Pancreas (tissue), 10 donors: ENCODE measurements at places on chromosomes 5 and 9. TPM values are rescaled to one million over a fixed set of nuclear protein-coding genes. Genes with fewer than 3 reads are reported as not detected.

The PTGR1 gene
- 20.8 TPM for total RNA-seq

The PCDHA10 gene
- total RNA-seq = 4.2 TPM

The IFNE gene
- total RNA-seq = not detected

The RGP1 gene
- 14.4 TPM for total RNA-seq

- H3K4me3 ChIP-seq = no peak overlapping the region
- no peaks in the 10 kb centered on the region for H3K36me3 ChIP-seq
- DNase-seq = no peak
- peaks cover 4% of the 10 kb centered on the region for H3K4me1 ChIP-seq
Observed at GRCh38 chr5:56169281-56169680, 63.8 kb downstream of the ANKRD55 start.

DNA sequence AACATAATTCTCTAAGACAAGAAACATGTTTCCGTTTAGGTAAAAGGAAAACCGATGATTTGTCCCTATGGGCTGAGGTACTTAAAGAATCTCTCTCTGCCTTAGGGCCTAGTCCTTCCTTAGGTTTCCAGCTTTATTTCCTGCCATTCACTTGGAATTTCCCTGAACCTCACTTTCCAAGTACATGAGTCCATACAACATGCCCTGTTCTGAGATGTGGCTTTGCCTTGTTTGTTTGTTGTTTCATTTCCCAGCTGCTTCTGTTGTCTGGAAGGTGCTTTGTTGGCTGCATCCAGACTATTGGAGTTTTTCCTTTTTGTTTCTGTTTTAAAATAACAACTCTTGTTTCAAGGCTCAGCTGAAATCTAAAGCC lies 95.2 kb downstream of the ALDH1A1 start:
- H3K4me3 ChIP-seq = no peak overlapping the region
- no peaks in the 10 kb centered on the region for H3K36me3 ChIP-seq
- H3K27ac ChIP-seq = no peak overlapping the region
- DNase-seq = no peak
- H3K4me1 ChIP-seq = no peaks in the 10 kb centered on the region

DNA sequence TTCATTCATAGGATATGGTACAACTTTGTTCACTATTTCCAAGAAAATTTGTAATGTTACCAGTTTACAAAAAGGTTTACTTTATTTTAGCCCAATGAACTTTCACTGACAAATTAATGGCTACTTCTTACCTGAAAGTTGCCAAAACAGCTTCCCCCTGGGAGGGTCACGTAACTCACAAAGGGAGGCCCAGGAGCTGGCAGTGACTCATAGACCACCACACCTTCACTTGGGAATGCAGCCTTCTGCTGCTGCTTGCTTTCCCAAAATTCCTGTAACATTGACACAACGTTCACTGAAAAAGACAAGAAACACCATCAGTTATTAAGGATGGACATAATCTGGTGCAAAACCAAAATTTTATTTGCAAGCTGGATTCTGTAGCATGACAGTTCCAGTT lies 18.1 kb downstream of the LIX1 start:
- no peak overlapping the region for H3K4me3 ChIP-seq
- H3K27ac ChIP-seq = no peak overlapping the region
- no peaks in the 10 kb centered on the region for H3K27me3 ChIP-seq
- H3K4me1 ChIP-seq = no peaks in the 10 kb centered on the region
- no peak for DNase-seq
- no peaks in the 10 kb centered on the region for H3K36me3 ChIP-seq

DNA sequence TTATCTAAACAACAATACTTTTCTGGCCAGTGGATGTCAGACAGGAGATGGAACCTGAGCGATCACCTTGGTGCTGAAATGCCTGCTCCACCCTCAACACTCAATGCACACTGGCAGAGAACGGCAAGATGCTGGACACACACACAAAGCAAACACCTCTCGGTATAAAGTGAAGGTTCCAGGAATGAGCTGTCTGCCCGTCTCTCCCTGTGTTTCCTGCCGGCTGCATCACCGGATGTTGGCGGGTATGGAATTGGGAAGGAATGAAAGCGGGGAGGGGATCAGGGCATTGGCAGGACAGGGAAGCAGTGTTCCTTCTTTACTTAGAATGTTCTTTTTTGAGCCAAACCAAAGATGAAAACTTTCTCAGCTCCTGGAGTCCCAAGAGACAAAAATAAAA lies 59.2 kb downstream of the MED10 start:
- DNase-seq = no peak
- H3K4me1 ChIP-seq = no peaks in the 10 kb centered on the region
- H3K4me3 ChIP-seq = no peak overlapping the region
- H3K27me3 ChIP-seq = no peaks in the 10 kb centered on the region
- no peaks in the 10 kb centered on the region for H3K36me3 ChIP-seq
